CD4-positive, alpha-beta T cell treated with Interferon alpha-2 for 1 hour (primary cell): ENCODE measurements at places on chromosomes 12 and 14.

- no peak for DNase-seq
Measured at GRCh38 chr14:100858838-100859220, 32.9 kb downstream of the MEG3 start.

GRCh38 chr12:104873374-104873773 lies 84.7 kb downstream of the SLC41A2 start:
- no peak for DNase-seq

- DNase-seq = no peak
Measured at GRCh38 chr14:86510491-86510890, 980.5 kb downstream of the FLRT2 start.

GRCh38 chr12:90970471-90970870 lies 15.5 kb upstream of the CCER1 start:
- no peak for DNase-seq

DNA sequence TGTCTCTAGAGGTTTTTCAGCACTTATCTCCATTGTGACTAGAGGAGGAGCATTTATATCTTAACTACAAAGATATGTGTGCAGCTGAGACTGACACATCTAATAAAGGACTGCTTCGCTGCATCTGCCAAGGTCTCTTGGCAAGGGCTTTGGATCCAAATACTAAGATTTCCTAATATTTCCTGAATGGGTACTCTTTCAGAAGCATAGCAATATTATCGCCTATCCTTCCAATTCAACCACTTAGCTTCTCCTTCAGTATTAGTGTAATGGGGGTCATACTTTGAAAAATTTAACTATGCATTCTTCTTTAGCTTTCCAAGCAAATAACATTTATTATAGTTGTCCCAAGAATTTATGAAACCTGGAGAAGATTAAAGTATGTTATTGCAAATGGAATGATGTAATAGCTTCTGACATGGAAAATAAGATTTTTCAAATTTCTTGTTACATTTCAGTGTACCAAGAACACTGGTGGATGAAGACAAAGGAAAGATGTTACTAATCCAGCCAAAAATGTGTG lies 243.0 kb upstream of the PDE3A start:
- no peak for DNase-seq

DNA sequence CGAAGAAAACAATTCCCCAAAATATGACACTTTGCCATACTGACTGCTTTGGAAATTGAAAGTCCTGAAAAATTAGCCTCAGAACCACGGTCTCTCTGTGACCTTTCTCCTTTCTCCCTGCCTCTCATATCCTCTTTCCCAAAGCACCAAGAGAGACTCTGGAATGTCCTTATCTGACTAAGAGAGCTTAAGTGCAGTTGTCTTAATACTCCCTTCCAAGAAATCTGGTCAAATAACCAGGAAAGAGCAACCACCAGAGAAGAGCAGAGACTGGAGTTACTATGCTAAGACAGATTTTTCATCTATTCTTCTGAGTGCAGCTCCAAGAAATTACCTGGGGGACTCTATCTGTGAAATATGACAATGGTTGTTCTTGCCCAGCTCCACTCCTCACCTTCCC lies 10.5 kb upstream of the BTG1 start:
- no peak for DNase-seq

DNA sequence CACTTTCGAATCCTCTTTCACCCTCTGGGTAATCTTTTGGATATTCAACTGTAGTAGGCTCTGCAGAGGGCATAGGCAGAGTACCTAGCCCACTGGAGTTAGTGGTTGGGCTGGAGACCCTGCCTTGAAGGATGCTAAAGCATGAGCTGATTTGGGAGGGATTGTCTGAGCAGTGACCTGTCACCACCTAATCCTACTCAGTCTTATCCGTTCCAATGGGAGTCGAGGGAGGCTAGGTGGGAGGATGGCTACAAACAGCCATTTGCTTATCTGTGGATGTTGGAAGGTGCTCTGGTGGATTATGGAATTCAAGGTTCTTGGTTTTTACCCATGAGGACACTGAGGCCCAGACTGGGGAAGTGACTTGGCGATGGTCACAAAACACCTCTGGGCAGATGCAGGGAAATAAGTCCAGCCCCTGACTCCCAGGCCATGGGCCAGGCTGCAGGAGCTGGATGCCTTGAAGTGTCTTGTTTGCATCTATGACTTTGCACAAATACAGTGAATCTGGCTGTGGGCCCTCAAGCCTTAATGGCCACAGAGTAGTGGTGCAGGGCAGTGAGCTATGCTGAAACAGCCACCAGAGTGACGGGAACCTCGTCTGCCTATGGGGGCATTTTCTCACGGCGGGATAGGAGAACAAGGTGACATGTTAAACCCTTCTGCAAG lies 3.7 kb downstream of the KMT5A start:
- no peak for DNase-seq

- no peak for DNase-seq
Measured at GRCh38 chr14:92297818-92298595, 25.0 kb upstream of the SLC24A4 start.

GRCh38 chr14:29370024-29370423 lies 557.6 kb downstream of the PRKD1 start:
- no peak for DNase-seq

GRCh38 chr14:103085106-103086091 lies 1.4 kb downstream of the LBHD2 start:
- no peak for DNase-seq

DNA sequence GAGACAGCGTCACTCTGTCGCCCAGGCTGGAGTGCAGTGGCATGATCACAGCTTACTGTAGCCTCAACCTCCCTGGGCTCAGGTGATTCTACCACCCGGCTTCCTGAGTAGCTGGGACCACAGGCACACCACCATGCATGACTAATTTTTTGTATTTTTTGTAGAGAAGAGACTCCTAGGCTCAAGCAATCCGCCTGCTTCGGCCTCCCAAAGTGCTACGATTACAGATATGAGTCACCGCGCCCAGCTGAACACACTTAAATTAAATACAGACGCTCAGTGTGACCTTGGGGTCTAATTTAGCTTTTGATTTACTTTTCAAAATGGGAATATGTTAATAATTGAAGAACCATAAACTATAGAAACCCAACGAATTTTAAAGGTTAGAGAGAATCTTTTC lies 77.2 kb downstream of the C2CD5 start:
- no peak for DNase-seq

GRCh38 chr12:30180602-30181001 lies 396.9 kb upstream of the TMTC1 start:
- no peak for DNase-seq

GRCh38 chr14:76019676-76020075 lies 34.1 kb downstream of the IFT43 start:
- DNase-seq = no peak

- no peak for DNase-seq
Measured at GRCh38 chr12:93274937-93275336, 102.8 kb upstream of the NUDT4 start.

DNA sequence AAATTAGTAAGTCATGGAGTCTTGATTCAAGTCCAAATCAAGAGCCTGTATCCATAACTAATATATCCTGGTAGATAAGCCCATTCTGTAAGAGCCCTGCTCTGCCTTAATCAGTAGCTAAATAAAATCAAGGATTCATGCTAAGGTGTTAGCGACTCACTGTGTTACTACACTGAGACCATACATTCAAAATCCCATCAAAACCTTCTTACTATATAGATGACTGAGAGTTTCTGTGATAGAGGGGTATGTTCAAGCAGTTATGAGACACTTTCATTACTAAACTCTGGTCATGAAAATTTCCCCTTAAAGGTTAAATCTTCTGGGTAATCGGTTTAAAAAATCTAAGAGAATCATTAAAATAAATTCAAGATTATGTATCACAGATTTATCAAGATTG lies 78.5 kb downstream of the MDGA2 start:
- DNase-seq = no peak

DNA sequence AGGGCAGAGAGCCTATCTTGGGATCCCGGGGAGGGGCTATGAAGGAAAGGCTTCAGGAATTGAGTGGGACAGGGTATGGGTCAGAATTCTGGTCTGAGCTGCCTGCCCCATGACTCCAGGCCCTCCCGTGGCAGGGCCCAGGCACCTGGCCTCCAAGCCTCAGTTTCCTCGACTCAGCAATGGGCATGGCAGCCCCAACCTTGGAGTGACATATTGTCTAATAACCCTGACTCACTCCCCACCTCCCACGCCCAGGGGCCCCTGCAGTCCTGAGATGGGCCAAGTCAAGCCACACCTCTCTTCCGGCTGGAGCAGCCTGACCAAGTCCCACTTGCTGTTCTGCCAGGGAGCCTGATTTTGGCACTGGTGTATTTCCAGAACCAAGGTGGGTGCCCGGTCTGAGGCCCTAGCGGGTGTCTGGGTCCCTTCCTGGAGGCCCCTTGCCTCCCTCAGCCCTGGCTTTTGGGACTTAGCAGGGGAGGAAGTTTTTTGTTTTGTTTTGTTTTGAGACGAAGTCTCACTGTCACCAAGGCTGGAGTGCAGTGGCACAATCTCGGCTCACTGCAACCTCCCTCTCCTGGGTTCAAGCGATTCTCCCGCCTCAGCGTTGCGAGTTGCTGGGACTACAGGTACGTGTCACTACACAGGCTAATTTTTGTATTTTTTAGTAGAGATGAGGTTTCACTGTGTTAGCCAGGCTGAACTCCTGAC lies 40.3 kb upstream of the RCOR1 start:
- DNase-seq = no peak

DNA sequence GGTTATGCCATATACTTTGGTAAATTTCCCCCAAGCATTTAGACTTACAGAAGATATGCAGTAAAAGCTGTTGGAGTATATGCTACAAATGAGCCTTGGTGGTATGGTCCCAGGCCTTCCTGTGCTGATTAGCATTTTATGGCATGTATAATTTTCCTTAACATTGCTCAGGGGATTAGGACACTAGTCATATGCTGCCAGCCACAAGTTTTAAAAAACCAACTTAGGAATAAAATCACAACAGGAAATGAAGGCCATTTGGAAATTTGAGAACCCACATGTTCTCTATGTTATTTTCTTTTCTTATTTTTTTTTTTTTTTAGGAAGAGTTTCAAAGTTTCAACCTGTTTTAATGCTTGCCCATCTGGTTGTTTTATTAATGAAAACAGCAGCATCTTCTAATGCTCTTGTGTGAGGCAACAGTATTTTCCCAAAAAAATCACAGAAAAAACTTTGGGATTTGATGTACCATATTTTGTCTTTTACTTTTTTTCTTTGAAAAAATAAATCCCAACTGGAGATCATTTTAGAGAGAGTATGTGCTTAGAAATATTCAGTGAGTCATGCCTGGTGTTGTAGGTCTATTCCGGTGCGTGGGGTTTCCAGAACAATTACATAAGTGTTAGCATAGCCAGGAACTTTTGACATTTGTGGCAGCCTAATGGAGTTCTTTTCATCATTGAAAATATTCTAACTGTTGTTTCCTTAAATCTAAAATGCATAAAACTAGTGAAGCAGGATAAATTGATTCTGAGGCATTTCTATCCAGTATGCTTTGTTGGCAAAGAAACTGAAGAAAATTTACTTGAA lies 21.7 kb upstream of the DUSP6 start:
- DNase-seq = no peak

DNA sequence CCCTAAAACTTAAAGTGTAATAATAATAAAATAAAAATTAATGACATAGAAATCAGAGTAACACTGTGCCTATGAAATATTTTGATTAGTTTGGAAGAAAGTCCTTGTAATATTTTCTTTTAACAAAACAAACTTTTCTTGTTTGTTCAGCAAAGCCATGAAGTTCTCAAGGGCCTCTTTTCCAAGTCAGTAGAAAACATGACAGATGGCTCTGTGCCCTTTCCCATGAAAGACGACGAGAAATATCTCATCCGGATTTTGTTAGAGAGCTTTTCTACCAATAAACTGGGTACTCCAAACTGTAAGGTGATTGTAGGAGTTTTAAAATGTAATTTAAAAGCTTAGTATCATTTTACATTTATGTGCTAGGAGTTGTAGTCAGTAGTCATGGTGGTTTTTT lies 54.5 kb upstream of the ASPG start:
- DNase-seq = no peak

- DNase-seq = no peak
Measured at GRCh38 chr12:93794738-93795137, 117.6 kb downstream of the CRADD start.

DNA sequence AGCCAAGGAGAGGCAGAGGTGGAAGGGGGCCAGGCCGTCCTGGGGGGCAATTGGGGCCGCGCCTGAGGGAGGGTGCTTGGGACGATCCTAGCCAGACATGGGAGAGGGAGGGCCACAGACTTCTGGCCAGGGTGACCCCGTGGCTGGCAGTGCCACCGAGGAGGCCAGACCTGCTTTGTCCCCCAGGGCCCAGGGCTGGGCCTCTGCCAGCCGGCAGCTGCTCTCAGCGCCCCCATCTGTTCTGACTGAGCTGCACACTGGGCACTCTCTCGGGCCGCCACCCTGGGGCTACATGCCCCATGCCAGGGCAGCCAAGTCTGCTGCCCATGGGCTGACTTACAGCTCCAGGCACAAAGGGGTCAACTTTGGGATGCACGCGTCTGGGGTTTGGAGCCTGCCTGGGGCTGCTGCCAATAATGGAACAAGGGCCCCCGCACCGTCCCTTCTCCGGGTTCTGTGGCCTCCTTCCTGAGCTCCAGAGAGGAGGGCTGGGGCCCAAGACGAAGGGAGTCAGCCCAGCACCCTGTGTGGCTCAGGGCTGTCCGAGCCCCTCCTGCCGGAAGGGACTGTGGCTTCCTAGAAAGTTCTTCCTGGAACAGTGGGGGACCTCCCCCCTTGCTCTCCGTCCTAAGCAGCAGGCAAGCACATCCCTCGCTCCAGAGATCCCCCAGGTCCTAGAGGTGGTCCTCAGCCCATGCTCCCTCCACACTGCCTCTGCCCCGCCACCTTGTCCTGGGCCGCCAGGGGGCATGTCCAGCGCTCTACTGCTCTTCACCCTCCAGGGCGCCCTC lies 1.1 kb downstream of the ADSS1 start:
- DNase-seq = no peak

DNA sequence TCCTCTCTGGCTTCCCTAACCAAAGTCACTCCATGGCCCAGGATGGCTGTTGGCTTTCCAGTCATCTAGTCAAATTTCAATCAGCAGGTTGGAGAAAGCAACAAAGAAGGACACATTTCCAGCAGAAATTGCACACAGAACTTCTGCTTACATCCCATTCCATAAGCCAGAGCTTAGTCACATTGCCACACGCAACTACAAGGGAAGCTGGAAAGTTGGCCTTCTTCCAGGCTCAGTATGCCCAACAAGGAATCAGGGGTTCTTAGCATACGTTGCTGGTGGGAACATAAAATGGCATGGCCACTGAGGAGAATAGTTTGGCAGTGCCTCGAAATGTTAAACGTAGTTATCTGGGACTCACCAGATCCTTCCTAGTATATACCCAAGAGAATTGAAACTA lies 9.3 kb upstream of the APPL2 start:
- DNase-seq = no peak

- DNase-seq = no peak
Measured at GRCh38 chr14:93784878-93785277, 3.4 kb downstream of the PRIMA1 start.
